Activated T-cell treated with anti-CD3 and anti-CD28 coated beads for 1 hour (primary cell): ENCODE measurements at places on chromosomes 3 and 15.

DNA sequence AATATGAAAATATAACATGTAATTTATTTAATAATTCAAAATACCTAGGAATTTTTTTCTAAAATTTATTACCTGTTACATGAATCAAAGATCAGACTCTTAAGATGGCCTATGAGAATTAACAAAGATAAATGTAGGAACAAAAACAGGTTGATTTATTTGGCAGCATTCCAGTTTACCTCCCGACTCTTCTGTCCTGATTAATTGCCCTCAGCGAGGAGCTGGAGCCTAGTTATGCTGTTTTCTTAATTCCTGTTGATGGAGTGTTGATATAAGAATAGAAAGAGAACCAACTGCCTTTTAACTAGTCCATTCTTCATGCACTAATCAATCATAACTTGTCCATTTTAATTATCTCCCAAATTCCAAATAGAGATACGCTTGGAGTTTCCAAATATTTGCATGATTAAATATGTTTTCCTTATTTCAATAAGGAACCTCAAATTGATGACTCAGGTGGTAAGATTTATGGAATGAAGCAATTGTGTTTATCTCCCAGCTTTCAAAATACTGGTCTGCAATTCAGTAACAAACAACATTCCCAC is 10.6 kb upstream of the CPB1 start:
- no peak for DNase-seq

DNA sequence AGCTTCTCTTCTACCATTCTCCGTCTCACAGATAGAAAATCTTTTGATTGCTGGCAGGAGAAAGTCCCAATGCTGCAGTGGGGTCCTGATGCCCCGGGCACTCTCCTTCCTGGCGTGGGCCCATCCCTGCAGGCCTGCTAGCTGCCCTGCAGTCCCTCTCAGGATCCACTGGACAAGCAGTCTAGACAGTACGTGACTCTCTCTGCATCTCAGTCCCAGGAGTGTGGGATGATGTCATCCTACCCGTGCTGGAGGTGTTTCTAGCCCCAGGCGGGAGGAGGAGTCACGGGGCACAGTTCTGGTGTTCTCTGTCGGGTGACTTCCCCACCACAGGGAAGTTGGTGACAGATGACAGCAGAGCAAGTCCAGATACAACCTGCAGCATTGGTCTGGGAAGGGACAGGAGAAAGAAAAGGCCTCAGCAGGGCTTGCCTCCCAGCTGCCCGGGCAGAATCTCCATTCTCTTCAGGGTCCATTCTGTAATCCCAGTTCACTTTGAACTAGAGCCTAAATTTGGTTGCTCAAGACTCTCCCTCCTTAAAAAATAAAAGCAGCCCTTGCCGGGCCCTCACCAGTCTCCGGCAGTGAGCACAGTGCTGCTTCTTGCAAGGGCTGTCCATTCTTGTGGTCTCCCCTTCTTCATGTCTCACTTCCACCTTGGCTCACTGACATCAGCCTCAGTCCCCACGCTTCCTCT is 30.6 kb downstream of the SLC28A1 start:
- DNase-seq = no peak

- DNase-seq = no peak
These were observed 14.5 kb upstream of the ABTB1 start for GRCh38 chr3:127658234-127658633.

DNA sequence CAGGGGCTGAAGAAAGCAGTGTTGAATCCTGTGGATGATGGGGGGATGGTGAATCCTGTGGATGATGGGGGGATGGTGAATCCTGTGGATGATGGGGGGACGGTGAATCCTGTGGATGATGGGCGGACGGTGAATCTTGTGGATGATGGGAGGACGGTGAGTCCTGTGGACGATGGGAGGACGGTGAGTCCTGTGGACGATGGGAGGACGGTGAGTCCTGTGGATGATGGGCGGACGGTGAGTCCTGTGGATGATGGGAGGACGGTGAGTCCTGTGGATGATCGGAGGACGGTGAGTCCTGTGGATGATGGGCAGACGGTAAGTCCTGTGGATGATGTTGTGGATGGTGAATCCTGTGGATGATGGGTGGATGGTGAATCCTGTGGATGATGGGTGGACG is 170.7 kb downstream of the SV2B start:
- no peak for DNase-seq

- DNase-seq = no peak
These were observed 13.0 kb downstream of the CYP1A1 start for GRCh38 chr15:74712311-74712710.

DNA sequence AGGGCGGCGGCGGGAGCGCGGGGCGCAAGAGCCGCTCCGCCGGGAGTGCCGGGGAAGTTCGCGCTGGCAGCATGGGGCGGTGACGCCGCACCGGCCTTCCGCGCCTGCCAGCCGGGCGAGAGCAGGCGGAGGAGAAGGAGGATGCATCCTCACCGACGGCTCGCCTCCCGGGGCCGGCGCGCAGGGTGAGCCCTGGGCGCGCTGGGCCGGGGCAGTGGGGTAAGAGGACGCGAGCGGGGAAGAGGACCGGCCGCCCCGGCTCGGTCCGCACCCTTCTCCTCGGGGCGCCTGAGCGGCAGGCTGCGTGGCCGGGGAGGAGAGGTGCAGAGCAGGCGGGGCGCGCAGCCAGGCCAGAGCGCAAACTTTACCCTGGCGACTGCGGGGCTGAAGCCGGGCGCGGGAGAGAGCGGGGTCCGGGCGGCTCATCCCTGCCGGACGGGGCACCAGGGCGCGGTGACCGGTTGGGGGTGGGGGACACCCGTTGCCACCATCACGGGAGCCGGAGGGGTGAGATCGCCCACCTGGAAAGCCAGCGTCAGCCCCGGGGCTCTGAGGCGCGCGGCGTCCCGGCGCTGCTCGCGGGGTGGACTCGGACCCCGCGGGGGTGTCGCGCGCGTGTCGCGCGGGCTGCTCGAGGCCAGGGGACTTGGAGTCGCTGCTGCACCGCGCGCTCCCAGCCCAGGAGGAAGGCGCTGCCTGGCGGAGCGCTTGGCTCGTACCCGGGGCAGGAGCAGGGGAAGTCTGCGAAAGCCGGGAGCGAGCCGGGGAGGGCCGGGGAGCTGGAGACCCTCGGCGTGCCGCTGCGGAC is 542 bp downstream of the GABRA5 start:
- DNase-seq = no peak

DNA sequence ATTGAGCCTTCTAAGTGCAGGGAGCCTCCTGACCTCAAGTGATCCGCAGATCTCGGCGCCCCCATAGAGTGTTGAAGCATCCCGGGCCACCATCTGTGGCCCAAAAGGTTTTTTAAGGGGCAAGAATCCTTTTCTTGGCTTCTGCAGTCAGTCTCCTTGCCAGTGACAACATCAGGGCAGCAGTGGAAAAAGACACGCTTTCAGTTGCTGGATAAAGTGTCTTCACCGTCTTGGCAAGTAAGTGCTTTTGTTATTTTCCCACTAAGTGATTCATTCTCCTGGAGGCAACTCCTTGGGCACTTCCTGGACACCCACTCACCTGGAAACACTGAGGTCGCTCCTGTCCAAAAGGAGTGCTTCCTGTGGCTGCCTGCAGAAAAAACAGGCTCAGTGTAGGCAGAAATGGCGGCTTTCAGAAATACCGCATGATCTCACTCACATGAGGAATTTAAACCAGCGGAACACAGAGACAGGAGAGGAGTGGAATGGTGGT is 71.7 kb upstream of the ABHD2 start:
- DNase-seq = no peak

DNA sequence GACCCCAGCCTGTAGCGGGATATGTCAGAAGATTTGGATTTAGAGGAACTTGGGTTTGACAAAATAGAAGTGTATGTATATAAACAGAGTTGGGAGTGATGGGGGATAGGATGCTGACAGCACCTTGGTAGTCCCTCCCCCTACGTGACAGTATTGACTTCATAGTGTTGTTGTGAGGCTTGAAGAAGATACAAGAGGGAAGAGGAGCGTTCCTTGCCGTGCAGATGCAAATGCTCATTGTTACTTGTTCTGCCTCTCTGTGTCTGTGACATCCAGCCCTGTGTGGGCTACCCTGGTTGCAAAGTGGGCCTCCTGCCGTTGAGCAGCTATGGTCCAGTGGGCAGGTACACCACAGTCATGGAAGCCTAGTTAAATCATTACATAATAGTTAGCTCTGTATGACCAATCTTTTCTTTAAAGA is 45.0 kb downstream of the SMAD3 start:
- DNase-seq = no peak

DNA sequence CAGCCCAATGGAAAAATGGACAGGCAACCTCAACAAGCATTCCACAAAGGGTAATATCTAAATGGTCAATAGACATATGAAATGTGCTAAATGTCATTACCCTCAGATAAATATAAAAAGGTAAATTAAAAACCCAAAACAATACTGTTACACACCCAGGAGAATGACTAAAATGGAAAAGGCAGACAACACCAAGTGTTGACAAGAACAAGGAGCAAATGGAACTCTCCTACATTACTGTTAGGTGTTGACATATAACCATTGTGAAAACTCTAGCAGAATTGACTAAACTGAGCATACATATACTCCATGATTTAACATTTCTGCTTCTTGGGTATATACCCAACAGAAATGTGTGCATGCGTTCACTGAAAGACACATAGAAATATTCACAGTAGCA is 25.3 kb upstream of the SLC6A11 start:
- no peak for DNase-seq

GRCh38 chr3:139935866-139936817 is 1.2 kb downstream of the CLSTN2 start:
- DNase-seq = no peak

GRCh38 chr3:190092250-190092649 is 28.4 kb downstream of the P3H2 start:
- DNase-seq = no peak

DNA sequence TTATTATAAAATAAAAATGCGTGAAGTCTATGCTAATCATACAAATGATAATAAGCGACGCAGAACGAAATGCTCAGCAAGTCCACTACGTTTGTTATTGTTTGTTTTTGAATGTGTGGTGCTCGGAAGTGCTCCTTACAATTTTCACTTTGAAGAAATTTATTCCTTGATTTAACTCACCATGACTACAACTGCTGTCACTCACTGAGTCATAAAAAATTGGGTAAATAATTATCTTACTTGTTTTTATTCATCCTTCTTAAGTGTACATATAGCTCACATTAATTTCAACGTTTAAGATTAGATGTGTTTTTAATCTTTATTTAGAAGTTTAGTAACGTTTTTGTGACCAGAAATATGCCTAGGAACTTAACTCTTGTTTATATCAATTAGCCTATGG is 66.7 kb upstream of the NANOGP8 start:
- no peak for DNase-seq

DNA sequence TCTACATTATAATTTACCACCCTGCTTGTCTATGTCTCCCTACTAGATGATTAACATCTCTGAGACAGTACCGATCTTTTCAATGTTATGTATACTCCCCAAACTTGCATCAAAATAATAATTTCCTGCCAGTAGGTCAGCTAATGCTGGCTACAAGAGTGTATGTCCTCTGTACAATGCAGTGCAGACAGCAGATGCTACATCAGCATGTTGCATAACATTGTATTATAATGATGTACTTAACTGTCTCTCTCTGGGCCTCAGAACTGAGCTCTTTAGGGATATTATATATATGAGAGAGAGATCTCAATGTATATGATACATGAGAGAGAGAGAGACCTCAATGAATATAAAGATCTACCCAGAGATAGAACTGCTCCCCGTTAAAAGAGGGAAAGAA is 456.6 kb downstream of the SHQ1 start:
- no peak for DNase-seq

DNA sequence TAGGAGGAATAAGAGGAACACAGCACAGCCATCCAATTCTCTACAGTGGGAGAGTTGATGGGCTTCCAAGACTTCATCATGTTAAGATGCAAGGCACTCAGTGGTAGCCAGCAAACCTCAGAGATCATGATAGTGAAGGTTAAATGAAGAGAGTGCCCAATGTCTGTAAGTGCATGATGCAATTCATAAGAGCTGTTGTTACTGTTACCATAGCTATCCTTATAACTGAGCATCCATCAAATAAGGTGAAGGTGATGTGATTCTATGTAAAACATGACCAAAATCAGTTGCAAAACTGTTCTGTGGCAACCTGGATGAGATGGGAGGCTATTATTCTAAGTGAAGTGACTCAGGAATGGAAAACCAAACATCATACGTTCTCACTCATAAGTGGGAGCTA is 289.7 kb downstream of the MAGI1 start:
- DNase-seq = no peak

DNA sequence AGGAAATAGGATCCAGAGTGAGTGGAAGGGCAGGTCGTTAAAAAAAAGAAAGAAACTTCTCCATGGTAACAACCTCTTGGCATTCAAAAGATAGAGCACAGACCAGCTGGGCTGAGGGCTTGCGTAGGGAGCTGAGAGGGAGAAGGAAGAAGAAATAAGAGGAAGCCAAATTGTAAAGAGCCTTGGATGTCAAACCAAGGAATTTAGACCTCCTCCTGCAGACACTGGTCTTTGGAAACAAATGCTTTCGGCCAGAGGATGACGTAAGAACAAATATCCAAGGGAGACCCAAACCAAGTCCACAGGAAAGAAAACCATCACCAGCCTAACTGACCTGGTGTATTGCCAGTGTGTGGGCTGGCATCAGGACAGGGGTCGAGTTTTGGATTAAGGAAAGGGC is 155.2 kb downstream of the UACA start:
- DNase-seq = no peak

DNA sequence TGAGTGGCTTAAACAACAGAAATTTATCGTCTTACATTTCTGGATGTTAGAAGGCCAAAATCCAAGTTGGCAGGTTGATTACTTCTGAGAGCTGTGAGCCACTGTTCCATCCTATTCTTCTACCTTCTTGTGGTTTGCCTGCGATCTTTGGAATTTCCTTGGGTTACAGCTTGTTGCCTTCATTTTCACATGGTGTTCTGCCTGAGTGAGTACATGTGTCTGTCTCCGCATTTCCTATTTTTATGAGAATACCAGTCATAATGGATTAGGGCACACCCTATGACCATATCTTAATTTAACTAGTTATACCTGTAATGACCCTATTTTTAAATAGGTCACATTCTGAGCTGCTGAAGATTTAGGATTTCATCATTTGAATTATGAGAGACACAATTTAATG is 294.3 kb downstream of the CNTN4 start:
- DNase-seq = no peak

DNA sequence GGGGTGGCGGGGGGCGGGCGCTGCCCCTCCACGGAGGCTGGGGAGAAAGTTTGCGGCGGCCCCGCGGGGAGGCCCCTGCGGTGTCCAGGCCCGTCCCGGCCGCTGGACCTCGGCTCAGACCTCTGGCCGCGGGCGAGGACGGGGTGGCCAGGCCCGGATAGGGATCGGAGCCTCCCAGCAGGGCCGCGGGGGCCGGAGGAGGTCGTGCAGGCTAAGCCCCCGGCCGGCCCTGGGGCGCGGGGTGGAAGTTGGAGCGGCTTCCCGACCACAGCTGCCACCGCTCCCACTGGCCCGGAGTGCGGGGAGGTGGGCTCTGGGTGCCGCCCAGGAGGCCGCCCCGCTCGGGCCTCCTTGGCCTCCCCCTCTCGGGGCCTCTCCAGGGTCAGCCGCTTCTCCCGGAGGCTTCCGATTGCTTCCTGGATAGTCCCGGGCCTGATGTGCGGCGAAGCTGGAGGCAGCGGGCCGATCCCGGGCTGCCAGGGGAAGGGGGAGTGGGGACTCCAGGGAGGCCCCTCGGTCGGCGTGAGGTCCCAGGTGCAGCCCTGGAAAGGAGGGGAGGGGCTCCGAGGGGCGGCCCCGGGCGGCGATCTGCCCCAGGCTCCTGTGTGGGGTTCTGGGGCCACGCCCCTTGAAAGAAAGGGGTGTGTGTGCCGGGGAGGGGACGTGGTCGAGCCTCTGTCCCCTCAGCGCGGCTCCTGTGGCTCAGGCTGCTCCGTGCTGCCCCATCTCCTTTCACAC is 907 bp downstream of the PLXNA1 start:
- peak; percentile 14 for DNase-seq

- DNase-seq = no peak
These were observed 3.1 kb upstream of the FAM240A start for GRCh38 chr3:46609212-46609721.

- no peak for DNase-seq
These were observed 25.8 kb downstream of the FAM98B start for GRCh38 chr15:38479756-38480155.
